ENCODE measurements at places on chromosomes 7 and 10.

DNA sequence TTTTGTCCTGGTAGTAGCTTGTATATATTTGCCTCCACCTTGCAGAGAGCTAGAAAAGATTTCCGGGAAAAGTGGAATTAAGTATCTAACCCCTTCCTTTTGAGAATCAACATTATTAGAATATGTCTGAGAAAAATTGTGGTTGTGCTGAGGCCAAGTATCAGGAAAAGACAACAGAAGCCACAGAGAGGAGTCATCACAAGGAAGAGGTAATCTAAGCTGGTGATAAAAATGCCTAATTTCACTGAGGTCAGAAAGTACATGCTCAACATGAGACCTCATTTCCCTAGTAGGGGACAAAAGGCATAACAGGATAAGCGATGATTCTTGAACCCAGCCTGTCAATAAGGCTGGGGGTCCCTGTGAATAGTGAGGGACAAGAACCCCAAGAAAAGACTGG is 97.0 kb upstream of the PDE1C start:
- DNase-seq: no peak

DNA sequence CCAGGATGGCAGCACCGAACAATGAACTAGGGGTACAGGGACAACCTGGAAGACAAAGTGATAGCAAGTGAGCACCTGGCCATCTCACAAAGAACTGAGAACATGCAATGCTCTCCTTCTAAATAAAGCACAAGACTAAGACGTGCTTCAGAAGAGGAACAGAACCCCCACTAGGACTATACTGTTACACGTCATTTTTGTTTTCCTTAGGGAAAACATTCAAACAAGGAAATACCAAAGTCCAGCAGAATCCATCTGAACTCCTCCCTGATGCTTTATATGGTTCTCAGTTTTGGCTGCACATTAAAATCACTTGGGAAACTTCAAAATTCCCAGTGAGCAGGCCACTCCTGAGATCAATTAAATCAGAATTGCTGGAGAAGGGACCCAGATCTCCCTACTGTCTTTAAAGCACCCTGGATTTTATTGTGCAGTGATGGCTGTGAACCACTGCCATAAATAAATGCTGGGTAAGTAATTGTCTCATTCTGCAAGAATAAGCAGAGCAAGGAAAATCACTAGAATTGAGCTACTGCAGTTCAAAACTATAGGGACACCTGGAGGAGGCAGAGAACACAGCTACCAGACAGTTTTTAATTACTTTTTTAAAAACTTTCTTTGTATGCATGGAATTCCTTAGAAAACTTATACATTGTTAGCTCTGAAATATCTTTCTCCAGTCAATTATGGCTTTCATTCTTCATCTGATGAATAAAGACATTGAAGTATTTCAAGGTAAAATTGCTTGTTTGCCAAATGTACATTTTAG is 866.5 kb upstream of the GHITM start:
- no peak for DNase-seq

DNA sequence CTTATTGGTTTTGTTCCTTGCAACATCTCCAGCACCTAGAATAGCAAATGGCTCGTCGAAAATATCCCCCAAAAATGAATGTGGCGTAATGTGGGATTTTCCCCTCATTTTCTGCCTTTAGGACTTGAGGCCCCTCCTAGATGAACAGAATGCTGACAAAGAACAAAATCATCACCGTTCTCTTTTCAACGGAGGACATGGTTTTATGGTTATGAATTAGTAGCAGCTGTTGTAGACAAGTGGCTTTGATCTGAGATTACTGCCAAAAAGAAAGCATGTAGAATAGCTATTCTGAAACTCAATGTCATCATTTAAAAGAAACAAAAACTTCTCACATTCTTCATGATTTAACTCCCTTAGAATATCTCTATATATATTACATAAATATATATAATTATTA is 17.2 kb upstream of the CALN1 start:
- DNase-seq: no peak

DNA sequence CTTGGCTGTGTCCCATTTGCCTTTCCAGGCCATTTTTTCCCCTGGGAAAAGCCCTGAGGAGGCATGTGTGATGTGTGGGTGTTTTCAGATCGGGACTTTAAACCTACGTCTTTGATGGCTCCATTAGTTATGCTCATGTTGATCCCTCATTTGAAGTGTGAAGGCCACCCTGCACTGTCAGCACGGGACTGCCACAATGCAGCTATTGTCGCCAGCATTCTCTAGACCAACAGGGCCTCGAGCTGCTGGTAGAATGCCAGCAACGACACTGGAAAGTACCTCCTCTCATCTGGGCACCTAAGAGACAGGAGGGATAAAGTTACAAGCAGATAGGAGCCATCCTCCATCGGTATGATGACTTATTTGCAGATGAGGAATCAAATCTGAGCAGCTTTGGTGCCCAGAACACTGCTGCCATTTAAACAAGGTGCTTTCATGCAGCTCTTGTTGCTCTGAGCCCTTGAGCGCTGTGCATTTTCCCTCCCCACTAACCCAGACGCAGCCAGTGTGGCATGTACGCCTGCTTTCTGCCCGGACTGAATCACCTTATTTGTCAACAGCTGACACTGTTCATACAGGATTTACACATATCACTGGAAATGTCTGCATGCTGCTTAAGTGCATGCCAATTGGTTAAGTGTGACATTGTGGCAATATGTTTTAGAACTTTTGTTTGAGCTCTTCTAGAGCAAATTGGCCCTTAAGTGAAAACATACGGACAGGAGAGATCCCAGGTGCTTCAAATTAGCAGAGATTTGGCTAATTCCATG is 175.0 kb upstream of the PITRM1 start:
- DNase-seq: no peak

- no peak for DNase-seq
These were observed 44.8 kb upstream of the HPSE2 start for GRCh38 chr10:99280472-99280871.

GRCh38 chr10:70267161-70267933 is 16.5 kb downstream of the NPFFR1 start:
- DNase-seq: no peak

GRCh38 chr10:37774351-37774750 is 83.1 kb downstream of the ZNF248 start:
- no peak for DNase-seq

DNA sequence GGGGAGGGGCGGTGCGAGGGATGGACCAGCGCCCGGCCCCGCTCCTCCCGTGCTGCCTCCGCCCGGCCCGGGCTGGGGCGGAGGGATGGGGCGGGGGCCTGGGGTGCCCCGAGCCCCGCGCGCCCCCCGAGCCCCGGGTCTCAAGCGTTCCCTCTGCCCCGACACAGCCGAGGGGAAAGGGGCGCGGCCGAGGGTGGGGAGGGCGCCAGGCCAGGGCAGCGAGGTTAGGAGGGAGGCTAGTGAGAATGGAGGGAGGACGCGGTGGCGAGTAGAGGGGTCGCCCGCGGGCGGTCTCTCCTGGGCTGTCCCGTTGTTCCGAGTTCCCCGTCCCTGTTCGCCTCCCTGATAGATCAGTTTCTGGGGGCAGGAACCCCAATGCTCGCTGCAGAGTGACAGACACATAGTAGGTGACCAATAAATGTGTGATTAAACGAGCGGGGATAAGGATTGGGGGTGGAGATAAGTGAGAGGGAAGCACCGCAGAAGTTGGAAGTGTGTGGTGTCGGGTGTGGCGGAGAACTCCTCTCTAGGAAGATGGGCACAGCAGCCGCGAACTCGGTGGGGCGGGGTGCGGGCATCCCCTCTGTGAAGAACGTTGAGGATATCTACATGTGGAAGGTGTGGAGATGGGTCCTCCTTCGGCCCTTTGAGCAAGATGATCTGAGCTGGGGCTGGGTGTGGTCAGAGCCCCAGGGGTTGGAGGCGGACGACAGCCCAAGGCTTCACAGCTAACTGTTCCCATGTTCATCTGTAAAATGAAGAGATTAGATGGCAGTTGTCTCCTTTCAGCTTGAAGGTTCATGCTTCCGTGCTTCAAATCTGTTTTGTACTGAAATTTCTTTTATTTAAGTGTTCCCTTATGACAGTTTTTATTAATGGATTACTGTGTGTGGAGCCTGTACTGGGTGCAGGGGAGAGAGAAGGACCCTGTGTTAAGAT is 580 bp downstream of the ZNF775 start:
- no peak for DNase-seq

GRCh38 chr7:46772776-46773175 is 809.1 kb downstream of the TNS3 start:
- no peak for DNase-seq

- DNase-seq: no peak
These were observed 10.1 kb downstream of the ITGB8 start for GRCh38 chr7:20340839-20341238.

GRCh38 chr10:77006836-77007511 is 630.6 kb downstream of the KCNMA1 start:
- DNase-seq: no peak

- no peak for DNase-seq
These were observed 10.1 kb upstream of the UNC5B start for GRCh38 chr10:71202314-71202713.

DNA sequence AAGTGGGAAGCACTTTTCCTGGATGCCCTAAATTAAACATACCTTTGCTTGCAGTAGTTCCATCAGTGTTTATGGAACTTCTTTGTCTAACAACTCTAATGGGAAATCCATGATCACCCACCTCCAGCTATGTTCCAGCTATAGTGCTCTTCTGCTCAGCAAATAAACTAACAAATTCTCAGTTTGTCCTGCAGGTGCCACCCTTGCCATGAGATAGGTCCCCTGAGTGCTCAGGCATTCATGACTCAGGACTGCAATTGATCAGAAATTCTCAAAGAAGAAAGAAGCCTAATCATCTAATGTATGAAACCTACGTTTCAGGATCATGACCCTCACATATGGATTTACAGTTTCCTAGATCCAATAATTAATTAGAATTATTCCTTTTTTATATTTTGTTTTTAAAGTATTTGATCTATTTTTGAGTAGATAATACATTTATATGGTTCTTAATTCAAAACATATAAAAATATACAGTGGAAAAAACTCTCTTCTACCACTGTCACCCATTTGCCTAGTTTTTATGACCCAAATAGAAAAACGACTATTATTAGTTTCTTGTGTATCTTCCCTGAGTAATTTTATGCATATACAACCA is 48.7 kb upstream of the DYNC1I1 start:
- DNase-seq: no peak

- no peak for DNase-seq
These were observed 759 bp downstream of the NUDT1 start for GRCh38 chr7:2242541-2243429.

DNA sequence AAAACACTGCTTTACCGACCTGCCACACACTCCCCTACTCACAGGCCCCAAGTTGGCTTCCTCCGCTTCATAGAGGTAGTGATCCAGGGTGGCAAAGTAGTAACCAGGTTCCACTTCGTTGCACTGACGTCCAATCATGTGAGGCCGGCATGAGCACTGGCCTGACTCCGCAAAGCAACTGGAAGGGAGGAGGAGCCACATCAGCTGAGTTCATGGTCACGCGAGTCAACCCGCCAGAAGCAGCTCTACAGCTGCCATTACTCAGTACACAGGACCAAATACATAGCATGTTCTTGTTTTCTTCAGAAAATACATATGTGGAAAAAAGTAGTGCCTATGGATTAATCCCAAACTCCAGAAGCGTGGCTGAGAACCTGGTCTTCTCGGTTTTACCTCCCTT is 38.5 kb downstream of the LAMB1 start:
- no peak for DNase-seq

- DNase-seq: no peak
These were observed 214.2 kb upstream of the NPY start for GRCh38 chr7:24069751-24070150.

DNA sequence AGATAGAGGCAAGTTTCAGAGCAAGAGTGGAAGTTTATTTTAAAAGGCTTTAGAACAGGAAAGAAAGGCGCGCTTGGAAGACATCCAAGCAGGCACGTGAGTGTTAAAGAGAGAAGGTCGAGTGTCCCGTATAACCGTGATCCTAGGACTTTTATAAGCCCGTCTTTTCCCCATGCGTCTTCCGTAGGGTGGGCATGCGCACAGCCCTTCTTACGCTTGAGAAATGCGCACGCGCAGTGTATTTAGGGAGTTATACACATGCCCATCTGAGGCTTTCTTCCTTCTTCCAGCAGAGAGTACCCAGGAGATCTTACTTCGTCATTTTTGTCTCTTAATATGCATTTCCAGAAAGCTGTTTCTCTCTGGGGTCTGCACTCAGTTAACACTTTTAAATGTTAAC is 52.4 kb downstream of the CALD1 start:
- DNase-seq: no peak

GRCh38 chr10:37314862-37315261 is 189.5 kb downstream of the ANKRD30A start:
- no peak for DNase-seq

- no peak for DNase-seq
These were observed 7.9 kb downstream of the STAM start for GRCh38 chr10:17651896-17652295.

- no peak for DNase-seq
These were observed 94.6 kb upstream of the MACROH2A2 start for GRCh38 chr10:69957886-69958555.

DNA sequence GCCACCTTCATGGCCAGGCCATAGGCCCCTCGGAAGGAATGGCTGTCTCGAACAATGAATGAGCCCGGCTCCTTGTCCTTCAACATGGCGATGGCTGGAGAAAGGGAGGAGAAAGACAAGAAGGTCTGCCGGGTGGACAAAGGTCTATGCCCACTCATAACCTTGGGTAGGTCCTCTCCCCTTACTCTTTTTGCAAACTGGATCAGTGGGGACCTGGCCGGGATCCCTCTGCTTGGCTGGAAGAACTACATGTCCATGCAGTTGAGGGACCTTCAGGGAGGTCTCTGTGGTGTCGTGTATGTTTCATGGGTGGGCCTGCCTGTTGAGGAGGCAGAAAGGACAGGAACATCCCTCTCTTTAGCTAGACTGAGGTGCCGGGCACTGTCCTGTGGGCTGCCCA is 284.8 kb downstream of the TNS3 start:
- no peak for DNase-seq

DNA sequence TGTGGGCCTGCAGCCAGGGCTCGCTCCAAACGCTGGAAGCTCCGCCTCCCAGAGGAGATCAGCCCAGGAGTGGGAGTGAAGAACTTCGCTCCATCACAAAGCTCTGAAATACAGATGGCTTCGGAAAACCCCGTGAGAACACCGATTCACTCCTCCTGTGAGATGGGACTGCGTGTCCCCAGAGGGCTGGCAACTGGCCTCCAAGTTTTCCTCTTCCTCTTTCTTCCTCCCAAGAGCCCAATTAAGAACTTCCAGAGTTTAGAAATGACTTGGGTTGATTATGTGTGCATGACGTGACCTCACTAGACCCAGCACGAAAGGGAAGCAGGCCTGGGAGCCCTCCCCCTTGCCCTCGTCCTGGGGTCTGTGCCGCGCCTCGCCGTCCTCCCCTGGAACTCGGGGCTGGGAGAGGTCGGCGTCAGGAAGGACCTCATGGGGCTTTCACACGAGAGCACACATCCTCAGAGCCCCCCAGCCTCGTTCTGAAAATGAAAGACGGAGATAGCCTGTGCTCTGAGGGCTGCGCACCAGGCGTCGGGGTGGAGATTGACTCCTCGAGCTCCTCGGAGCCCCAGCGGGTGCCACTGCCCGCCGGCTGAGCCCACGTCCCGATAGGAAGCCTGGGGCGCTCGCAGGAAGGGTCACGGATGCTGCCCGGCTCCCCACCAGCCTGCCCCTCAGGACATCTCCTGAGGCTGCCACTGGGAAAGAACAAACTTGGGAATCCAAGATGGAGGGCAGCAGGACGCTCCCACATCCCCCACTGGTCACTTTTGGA is 37.8 kb downstream of the PTPRN2 start:
- no peak for DNase-seq

GRCh38 chr7:118104812-118105441 is 79.0 kb upstream of the LSM8 start:
- no peak for DNase-seq
